ENCODE measurements at places on chromosomes 16 and 17.

DNA sequence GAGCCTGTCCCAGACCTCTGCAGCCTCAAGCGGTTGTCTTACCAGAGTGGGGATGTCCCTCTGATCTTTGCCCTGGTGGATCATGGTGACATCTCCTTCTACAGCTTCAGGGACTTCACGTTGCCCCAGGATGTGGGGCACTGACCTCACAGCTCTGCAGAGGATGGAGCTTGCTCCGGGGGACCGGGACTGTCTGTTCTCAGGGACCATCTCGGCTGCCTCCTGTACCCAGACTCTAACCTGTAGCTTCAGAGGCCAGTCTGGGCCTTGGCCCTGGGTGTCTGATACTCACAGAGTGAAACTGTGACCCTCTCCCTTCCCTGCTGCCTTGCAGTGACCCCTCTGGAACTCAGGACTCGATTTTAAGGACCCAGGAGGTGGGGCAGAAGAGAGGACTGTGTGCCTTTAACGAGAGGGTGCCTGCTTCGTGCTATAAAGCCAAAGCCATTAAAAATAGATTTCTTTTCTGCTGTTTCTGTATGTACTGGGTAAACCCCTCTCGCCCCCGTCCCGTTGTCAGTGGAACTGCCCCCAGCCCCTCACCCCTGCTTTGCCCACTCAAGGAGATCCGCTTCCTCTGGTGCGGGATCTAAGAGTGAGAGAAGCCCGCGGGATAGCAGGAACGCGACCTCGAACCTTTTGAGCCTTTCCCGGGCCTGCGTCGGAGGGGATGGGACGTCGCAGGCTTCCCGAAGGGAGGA is 1.1 kb upstream of the LLGL2 start:
- DNase-seq = no peak

- no peak for DNase-seq
Measured at GRCh38 chr17:41736983-41737679, 2.7 kb upstream of the HAP1 start.

DNA sequence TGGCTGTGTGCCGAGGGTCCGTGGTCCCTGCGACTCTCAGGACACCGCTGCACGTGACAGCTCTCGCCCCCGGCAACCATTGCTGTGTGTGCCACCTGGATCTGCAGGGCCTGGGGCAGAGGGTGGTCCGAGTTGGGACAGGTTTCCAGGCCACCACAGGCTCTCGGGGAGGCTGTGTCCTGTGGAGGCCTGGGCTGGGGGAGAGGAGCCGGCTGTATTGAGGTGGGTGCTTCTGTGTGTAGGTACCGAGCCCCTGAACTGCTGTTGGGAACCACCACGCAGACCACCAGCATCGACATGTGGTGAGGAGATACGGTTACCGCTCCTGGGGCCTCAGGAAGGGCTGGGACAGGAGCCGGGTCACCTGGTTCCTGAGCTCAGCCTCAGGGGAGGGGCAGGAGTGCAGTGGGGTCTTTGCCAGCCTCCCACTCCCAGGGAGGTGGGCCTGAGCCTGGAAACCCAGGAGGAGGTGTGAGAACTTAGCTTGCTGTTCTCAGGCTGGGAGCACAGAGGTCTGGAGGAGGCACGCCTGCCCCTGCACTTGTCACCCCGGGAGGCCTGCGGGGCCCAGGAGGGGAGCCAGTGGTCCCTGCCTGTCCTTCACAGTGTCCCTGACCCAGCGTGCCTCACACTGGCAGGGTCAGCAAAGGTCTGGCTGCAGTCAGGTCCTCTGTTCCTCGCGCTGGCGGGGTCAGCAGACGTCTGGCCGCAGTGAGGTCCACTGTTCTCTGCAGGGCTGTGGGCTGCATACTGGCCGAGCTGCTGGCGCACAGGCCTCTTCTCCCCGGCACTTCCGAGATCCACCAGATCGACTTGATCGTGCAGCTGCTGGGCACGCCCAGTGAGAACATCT is 7.3 kb downstream of the SPATA2L start:
- DNase-seq = no peak

DNA sequence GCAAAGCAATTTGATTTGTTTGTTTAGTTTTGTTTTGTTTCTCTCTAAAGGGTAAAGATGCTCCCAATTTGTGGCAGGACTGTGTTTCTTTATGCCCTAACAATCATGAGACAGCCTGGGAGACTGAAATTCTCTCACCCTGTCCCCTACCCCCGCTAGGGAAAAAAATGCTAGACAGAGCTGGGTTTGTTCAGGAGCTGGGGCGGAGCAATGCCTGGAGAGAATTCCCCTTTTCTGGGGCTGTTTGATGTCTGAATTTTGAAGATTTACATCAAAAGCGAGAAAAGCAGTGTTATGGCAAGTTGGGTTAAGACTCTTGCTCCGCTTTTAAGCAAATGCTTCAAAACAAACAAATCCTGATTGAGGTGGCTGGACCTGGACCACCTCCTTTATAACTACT is 8.4 kb downstream of the MAF start:
- no peak for DNase-seq

GRCh38 chr16:6496996-6497395 is 835.6 kb upstream of the RBFOX1 start:
- no peak for DNase-seq

GRCh38 chr16:71794943-71795342 is 13.7 kb downstream of the AP1G1 start:
- DNase-seq = no peak

DNA sequence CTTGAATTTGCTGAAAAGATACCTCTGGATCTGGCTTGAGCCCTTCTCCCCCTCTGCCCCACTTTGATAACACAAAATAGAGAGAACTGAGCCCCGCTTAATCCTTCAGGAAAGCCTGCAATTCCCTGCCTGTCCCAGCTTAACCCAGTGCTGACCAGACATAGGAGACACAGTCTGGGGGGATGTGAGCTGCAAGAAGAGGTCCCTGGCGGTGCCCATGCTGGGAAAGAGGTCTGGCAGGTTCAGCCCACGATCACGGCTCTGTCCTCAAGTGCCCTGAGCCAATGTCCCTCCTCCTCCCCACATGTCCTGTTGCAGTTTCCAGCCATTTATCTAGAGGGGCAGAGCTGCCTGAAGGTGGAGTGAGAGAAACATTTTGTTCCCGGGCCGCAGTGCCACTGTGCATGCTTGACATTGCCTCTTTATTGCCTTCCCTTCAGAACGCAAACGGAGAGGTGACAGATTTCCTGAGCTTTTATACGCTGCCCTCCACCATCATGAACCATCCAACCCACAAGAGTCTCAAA is 29.0 kb downstream of the PLCD3 start:
- no peak for DNase-seq

- no peak for DNase-seq
Measured at GRCh38 chr17:64491994-64492393, 4.9 kb downstream of the POLG2 start.

DNA sequence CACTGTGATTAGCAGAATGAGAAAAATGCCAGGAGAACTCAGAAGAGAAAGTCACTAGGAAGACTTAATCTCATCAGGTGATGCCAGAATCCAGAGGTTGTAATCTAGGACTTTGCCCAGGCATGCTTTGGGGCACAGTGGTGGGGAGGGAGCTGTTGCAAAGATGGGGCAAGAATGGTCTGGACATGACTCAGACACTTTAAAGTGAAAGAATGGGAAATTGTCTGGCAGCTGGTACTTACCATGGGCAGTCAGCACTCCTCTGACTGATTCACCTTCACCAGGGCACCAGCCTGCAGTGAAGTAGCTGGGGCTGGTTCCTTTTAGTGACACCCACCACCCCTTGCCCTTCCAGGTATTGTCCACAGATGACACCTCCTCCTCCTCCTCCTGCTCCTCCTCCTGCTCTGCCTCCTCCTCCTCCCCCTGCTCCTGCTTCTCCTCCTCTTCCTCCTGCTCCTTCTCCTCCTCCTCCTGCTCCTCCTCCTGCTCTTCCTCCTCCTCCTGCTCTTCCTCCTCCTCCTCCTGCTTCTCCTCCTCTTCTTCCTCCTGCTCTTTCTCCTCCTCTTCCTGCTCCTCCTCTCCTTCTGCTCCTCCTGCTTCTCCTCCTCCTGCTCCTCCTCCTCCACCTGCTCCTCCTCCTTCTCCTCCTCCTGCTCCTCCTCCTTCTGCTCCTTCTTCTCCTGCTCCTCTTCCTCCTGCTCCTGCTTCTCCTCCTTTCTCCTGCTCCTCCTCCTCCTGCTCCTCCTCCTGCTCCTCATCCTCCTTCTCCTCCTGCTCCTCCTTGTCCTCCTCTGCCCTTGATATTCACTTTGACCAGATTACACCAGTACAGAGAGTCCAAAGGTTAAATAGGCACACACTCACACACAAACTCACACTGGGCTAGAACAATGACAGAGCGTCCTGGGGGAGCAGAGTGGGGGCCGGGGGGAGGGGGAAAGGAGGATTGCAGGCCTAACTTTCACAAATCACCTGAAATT is at the start of gene CHD9NB:
Gene CHD9NB, minus strand, starts transcription at position 379 of the 983 bp plus-strand sequence. CDS start 8,739 bp downstream, outside the sequence.
- no peak for DNase-seq

- DNase-seq = no peak
Measured at GRCh38 chr16:25126820-25127232, 15.3 kb downstream of the LCMT1 start.

DNA sequence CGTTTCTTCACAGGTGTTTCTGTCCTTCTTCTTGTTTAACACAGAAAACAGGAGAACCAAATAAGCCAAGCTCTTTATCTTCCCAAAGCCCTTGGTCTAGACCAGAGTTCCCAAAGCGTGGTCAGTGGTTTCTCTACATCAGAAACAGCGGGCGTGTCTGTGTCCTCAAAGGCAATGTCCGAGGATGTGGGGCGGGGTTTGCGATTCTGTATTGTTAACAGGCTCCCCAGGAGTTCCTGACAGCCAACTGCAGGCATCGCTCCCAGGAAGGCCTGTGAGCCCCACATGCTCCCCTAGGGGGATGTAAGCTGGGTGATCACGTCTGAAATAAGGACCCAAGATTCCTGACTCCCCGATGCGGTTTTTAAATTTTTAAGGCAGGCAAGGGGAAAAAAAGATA is 28.4 kb upstream of the SLC25A19 start:
- DNase-seq = no peak

GRCh38 chr16:67301080-67301782 is 21.9 kb downstream of the PLEKHG4 start:
- DNase-seq = no peak

GRCh38 chr17:4818276-4818675 is 11.3 kb downstream of the PLD2 start:
- DNase-seq = no peak

DNA sequence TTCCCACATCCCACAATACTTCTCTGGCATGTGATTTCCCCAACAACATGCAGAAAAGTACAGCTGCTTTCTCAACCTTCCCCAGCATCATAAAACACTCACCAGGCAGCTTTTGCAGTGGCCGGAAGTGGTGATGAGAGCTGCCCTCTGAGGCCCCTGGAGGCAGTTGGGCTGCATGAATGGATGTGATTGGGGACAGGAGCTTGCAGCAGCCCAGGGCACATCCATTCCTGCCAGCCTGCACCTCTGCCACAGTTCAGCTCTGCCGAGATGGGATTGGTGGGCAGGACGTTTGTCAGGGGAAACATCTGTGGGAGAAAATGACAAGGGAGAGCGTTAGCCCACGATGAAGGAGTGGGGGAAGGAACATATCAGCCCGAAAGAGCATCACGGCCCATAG is 19.8 kb downstream of the NUBP1 start:
- DNase-seq = no peak

- DNase-seq = no peak
Measured at GRCh38 chr16:86075488-86075785, 176.5 kb downstream of the IRF8 start.

GRCh38 chr17:52828621-52829020 is 670.1 kb upstream of the CA10 start:
- no peak for DNase-seq

DNA sequence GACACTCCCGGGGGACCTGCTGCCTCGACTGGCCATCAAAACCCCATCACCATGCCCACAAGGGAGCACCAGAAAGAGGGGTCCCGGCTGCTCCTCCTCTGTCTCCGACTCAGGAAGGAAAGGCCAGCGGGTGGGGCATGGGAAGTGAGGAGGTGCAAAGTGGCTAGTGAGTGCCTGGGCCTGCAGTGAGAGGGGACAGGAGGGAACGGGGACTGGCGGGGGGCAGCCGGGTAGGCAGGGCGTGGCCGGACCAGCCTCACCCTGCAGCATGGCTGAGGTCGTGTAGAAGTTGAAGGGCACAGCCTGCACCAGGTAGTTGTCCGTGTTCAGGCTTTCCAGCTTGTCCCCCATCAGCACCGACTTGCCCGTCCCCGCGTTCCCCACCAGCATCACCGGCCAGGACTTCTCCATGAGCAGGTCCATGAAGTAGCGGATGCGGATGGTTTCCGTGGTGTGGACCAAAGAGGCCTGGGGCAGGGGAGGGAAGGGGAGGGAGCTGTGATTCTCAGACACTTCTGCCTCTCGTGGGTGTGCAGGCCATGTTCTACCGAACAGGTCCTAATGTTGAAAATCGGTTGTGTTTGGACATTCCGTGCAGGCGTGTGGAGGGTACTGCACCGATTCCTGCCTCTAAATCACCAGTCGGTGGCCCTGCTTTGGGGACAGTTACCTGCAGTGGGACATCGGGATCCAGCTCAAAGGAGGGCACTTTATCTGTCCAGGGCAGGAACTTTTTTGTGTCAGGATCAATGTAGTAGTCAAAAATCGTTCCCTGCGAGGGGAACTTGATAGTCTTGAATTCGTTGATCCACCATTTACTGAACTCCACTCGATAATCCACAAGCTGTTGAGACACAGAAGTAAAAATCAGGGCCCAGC is 91.7 kb downstream of the DNAH17 start:
- DNase-seq = no peak

GRCh38 chr17:74597069-74597790 is 5.1 kb upstream of the CD300LD start:
- DNase-seq = no peak

- DNase-seq = no peak
Measured at GRCh38 chr17:74759243-74759801, 10.9 kb downstream of the NHERF1 start.

- no peak for DNase-seq
Measured at GRCh38 chr17:18319604-18320256, 4.6 kb downstream of the SMCR8 start.

GRCh38 chr16:84398701-84399100 is 30.4 kb downstream of the ATP2C2 start:
- no peak for DNase-seq

DNA sequence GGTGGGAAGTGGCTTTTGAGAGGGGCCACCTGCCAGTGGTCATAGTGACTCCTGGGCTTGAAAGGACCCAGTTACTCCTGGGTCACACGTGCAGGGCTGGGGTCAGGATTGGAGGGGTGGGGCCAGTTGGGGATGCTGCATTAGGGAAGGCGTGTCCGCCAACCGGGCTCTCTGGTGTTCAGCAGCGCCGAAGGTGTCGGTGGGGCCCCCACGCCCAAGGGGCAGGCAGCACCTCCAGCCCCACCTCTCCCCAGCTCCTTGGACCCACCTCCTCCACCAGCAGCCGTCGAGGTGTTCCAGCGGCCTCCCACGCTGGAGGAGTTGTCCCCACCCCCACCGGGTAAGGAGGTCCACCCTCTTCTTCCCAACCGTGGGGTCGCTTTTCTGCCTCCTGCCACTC is 9.5 kb downstream of the ABI3 start:
- no peak for DNase-seq

DNA sequence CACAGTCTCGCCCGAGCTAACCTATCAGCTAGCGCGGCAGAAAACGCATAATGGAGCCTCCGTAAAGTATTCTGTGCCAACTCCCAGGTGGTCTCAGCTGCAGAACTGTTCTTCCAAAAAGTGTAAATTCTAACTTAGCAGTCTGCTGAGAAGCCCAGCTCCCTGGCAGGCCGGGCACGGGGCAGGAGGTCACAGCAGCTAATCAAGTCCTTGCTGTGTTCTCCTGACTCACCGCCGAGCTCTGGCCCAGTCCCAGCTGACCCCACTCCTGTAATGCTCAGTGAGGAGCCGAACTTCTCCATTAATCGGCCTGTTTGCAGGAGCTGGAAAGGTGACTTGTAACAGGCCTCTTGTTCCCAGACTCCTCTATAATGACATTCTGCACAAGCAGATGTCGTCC is 193.3 kb downstream of the IRX3 start:
- DNase-seq = no peak

Measured in left renal pelvis (tissue), 4 donors.